Inflammatory macrophage treated with lipopolysaccharide for 4 hours (primary cell): ENCODE measurements at places on chromosomes 1 and 21.

GRCh38 chr1:204650911-204651570, 34.5 kb downstream of the LRRN2 start:
- no peak for DNase-seq

DNA sequence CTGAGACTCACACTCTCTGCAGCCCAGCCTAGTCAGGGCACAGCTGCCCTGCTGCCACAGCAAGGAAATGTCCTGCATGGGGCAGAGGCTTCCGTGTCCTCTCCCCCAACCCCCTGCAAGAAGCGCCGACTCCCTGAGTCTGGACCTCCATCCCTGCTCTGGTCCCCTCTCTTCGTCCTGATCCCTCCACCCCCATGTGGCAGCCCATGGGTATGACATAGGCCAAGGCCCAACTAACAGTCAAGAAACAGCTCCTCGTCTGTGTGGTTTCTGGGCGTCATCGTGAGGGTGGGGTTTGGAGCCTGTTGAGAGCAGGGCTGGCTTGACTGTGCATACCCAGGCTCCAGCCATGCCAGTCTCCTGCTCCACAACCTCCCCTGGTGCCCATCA, 19.5 kb downstream of the FAAH start:
- peak; percentile 11 for DNase-seq

DNA sequence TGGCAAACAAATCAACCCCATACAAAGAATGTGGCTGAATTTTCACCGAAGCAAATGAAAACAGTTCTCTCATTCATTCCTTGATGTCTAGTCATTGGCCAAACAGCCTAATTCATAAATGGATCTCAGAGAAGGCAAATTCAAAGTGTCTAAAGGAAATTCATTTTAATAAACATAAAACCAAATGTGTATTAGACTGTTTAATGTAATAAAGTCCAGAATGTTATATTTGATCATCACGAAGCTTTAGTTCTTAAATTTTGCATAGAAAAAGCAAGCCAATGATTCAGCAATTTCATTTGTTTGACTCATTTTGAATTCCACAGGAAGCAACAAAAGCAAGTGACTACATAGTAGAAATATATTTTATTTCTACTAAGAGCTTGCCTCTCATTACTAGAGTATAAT, 379.2 kb upstream of the ADAMTS5 start:
- DNase-seq = no peak

DNA sequence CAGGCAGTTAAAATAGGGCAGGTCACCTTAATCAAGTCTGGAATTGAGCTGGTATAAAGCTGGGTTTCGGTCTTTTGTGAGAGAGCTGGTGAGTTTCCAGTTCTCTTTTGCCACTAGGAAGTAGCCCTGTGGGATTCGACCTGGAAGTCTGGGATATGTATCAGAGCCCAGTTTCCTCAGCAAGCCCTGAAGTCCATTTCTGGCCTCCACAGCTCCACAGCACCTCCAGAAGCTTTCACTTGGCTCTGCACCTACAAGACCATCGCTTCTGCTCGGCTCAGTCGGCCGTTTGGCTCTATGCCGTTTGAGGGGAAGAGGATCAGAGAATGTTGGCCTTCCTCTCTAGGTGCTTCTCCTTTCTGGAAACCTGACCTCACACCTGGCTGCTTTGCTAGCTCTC, 148.0 kb downstream of the GALNT2 start:
- DNase-seq = no peak

DNA sequence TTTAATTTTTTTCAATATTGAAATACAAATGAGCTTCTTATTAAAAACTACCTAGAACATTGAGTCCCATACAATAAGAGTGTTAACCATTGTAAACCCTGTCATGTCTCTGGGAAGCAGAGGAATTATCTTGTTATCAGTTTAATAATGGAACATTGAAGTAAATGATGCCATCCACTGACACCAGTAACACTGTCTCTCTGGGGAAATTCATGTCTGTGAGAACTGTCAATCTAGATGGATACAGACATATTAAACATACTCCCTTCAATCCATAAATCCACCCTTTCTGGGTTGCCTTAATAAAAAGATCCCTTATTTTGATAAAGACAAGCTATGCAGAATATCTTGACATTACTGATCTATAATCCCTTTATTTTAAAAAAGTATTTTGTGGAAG, 503.2 kb downstream of the DPYD start:
- DNase-seq = no peak

DNA sequence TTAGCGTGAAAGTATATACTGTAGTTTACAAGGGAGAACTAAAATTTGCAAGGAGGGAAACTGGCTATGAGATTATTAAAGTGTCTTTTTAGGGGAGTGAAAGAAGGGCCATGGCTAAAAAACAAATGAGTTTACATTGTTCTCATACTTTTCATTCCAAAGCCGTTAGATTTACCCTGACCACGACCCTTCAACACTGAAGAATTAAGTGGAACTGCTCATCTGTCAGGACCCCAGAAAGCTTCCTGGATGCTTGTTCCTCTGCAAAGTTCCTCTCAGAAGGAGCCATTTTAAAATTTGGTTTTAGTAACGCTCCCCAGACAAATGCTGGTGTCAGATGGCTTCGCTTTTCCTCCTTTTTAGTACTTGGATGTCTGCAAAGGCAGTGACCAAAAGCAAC, 82.7 kb upstream of the ZBTB18 start:
- DNase-seq = no peak

DNA sequence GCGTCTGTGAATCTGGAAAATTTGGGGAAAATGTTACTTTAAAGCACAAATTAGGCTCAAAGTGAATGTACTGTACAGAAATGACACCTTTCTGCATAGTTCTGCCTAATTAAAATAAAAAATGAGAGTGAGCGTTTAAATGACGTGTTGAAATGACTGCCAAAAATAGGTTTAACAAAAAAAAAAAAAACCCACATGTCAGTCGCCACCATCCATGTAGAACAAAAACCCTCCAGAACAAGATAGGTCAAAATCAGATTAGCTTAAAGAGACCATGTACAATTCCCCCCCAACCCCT, 745 bp downstream of the PARP1 start:
- no peak for DNase-seq

DNA sequence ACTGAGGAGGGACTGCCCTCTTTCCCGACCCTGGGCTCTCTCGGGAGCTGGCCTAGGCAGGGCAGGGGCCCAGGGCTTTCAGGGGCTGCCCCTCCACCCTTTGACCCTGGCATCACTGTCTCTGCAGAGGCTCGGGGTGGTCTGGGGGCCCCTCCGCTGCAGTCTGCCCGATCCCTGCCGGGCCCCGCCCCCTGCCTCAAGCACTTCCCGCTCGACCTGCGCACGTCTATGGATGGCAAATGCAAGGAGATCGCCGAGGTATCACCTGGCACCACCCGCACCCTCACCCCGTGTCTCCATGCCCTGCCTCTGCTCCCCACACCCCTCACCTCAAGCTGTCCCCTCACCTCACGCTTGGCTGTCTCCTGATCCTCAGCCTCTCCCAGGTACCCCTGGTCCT, 5.5 kb downstream of the AMPD2 start:
- no peak for DNase-seq

GRCh38 chr1:223492044-223492443, 98.8 kb downstream of the CCDC185 start:
- DNase-seq = no peak

DNA sequence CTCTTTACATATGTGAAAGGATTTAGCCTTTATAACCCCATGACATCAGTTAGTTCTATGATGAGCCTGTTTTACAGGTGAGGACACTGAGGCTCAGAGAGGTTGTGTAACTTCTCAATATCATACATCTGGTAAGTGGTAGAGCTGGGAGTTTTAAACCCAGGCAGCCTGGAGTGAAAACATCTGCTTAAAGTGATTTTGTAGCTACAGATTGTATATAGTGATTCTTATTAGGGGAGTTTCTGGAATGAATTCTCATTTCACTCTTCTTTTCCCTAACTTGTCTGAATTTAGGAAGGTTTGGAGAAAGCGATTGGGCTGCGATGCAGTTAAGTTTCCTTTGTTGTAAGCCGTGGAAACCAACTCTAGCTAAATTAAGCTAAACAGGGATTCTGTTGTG, 175.6 kb downstream of the CAMTA1 start:
- DNase-seq = no peak
